ELF-1 (cell line): ENCODE measurements at places on chromosomes 3 and 15.

DNA sequence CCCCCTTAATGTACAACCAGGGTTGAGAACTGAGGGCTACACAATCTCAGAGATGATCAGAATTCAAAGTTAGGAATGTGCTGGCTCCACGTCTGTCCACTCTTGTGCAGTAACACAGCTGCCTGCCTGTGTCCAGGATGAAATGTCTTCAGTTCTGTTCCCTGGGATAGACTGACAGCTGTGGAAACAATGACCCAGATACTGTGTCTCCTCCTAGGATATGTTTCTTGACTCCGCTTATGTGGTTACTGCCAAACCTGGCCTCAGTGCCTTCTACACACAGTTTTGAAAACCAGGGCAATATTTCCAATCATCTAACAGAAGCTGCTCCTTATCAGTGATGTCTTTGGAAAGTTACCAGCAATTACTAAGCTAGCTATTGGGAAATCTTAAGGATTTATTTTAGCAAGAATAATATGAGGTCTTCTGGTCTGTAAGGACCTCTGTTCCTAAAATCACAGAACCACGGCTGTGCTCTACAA lies 67.6 kb downstream of the NOX5 start:
- no peak for DNase-seq

DNA sequence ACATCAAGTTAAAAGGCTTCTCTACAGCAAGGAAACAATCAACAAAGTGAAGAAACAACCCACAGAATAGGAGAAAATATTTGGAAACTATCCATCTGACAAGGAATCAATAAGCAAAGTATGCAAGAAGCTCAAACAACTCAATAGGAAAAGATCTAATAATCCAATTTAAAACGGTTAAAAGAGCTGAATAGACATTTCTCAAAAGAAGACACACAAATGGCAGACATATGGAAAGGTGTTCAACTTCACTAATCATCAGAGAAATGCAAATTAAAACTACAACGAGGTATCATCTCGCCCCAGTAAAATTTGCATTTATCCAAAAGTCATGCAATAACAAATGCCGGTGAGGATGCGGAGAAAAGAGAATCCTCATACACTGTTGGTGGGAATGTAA lies 82.2 kb upstream of the NECTIN3 start:
- DNase-seq, result no peak

GRCh38 chr3:171803044-171803443 lies 7.2 kb downstream of the PLD1 start:
- no peak for DNase-seq

GRCh38 chr3:21955406-21955805 lies 204.4 kb upstream of the ZNF385D start:
- no peak for DNase-seq

DNA sequence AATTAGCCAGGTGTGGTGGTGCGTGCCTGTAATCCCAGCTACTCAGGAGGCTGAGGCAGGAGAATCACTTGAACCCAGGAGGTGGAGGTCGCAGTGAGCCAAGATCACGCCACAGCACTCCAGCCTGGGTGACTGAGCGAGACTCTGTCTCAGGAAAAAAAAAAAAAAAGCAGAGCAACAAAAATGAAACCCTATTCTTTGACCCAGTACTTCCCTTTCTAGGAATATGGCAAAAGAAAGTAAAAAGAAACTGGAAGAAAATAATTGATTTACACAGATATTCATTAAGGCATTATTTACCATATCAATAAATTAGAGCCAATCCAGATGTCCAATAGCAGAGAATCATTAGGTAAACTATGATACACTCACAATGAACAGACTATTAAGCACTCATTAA lies 67.0 kb downstream of the GSK3B start:
- no peak for DNase-seq

DNA sequence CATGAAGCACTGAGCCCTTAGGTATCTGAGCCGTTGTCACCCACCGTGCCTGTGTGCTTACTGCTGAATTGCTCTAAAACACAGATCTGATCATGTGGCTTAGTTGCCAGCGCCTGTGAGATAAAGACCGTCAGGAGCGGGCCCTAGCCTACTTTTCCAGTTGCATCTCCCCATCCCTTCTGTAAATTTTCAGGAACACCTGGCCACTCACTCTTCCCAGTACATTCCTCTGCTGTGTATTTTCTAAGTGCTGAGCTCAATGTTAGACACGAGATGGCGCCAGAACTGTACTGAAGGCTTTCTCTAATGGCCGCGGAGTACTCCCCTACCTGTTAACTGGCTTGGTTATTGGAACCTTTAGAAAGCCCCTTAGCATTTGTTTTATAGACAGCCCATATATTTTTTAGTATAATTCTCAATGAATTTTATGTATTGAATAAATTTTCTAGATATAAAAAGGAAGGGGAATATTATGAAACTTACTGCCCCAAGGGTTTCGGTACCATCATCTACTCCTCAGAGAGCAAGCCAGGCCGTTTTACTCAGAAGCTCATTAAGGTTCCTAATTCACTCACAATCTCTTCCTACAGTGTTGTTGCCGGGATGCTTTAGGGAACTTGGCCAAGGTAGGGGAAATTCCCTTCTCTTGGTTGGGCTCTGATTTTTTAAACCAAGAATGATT lies 16.7 kb upstream of the WNT7A start:
- peak; percentile 78 for DNase-seq

DNA sequence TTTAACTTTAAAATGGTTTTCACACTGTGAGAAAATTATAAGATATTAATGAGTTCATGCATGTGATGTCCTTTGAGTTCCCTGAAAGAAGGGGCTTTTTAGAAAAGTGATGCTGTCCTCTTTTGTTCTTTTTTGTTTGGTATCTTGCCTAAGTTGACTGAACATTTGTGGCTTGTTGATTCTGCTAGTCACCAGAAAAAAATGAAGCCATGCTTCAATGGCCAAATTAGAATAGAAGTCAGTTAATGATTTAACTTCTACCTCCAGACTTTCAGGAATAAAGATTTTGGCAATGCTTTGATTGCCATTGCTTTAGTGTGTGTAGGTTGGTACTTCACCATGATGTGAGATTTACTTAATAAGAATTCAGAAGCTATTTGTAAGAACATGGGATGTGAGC lies 260.6 kb upstream of the NECTIN3 start:
- DNase-seq, result no peak

GRCh38 chr3:66469220-66469640 lies 31.6 kb downstream of the LRIG1 start:
- no peak for DNase-seq

DNA sequence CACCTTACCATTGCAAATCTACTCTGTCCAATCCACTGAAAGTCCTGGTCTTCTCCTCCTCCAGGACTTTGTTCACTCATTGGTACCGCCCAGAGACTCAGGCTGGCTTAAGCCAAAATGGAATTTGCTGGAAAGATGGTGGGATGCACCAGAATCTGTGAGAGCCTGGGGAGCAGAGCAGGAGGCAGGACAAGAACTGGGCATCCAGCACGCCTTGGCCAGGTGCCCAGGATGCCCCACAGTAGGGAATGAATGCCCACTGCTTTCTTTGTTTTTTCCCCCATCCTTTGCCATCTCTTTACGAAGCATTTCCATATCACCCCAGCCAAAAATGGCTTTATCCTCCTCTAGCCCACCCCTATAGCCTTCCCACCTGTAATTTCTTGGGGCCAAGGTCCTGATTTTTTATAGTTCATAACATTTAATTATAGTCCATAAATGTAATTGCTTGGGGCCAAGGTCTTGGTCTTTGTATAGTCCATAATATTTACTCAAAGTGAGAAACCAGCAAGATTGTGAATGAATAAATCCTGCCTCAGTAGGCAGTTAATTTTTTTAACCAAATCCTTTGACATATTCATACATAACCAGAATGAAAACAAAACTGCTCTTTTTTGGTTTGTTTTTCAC lies 23.3 kb upstream of the IREB2 start:
- DNase-seq, result no peak

DNA sequence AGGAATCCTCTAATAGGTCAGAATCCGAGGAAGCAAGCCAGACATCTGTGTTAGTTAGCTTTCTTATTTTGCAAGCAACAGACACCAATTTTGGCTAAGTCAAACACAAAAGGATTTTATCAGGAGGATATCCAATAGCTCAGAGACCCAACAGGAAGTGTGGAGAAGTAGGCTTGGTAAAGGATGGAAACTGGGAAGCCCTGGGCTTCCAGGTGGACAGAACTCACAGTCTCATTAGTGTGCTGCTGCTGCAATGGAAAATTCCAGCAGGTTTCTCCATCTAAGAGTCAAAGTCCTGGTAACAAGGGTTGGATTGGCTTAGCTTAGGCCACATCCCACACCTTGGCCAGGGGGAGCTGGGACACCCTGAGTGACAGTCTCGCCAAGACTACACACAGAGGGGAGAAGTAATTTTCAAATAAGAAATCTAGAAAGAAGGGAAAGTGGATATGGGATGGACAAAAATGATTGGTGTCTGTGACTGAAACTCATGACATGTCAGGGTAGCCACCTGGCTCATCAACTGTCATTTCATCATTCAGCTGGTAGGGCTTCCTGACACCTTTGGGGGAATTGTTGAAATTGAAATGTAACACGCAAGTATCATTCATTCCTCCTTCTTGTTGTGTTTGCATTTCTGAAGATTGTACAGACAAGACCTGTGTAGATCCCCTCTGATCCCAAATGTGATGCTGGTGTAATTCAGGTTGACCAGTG lies 158.6 kb downstream of the THSD4 start:
- DNase-seq, result no peak

GRCh38 chr3:72830452-72831223 lies 17.6 kb downstream of the SHQ1 start:
- DNase-seq, result no peak

- DNase-seq, result no peak
Measured at GRCh38 chr3:15171096-15171495, 35.0 kb upstream of the CAPN7 start.
